ENCODE measurements at places on chromosomes 2 and 18. TPM values are rescaled to one million over a fixed set of nuclear protein-coding genes. Genes with fewer than 3 reads are reported as not detected.
A peak's percentile ranks its signal among the peaks of the same experiment; 100 is the strongest.

The CFAP65 gene
- not detected for total RNA-seq

- DNase-seq = no peak
- no peaks in the 10 kb centered on the region for H3K4me1 ChIP-seq
- H3K4me3 ChIP-seq = no peak overlapping the region
Observed at GRCh38 chr18:28875059-28875458, 698.1 kb upstream of the CDH2 start.

DNA sequence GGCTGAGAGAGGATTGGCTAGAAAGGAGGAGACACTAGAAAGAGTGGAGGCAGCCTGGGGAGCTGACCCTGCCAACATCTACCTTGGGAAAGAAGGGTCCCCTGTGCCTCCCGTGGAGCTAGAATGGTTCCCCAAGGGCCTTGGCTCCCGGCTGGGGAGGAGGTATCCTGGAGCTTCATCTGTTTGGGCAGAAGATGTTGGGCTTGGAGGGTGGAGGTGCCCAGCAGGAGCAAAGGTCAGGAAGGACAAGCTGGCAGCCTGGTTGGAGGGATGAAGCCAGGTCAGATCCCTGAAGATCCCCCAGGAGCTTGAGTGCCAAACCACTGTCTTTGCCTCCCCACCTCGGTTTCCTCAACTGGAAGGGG is 2.9 kb downstream of the ATP6V1B1 start:
- no peak overlapping the region for H3K27ac ChIP-seq
- no peaks in the 10 kb centered on the region for H3K36me3 ChIP-seq
- H3K4me1 ChIP-seq = peaks cover 7% of the 10 kb centered on the region
- peak; percentile 69 for DNase-seq
- no peak overlapping the region for H3K4me3 ChIP-seq

- H3K36me3 ChIP-seq = no peaks in the 10 kb centered on the region
- no peak overlapping the region for H3K27ac ChIP-seq
- no peaks in the 10 kb centered on the region for H3K27me3 ChIP-seq
- peaks cover 5% of the 10 kb centered on the region for H3K4me1 ChIP-seq
Observed at GRCh38 chr2:210558708-210559107, 2.3 kb downstream of the CPS1 start.

DNA sequence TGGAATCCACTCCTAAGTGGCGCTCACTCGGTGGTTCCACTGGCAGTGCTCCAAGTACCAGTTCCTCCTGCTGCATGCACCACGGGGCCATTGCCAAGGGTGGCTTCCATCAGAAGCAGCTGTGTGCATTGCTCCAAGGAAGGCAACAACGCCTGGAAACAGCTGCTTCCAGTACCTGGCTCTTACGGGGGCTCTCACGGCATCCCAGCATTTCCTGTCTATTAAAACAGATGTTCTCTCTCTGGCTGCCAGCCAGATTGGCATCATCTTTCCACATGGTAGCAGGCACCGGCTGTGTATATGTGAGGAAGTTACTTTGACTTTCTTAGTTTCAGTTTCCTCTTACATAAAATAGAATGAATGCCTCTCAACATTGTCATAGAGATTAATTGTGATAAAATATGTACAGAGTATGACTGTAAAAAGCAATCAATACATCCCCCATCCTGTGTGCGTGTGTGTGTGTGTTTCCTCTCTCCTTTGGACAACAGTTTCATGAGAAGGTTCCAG is 84.9 kb downstream of the CMPK2 start:
- H3K27ac ChIP-seq = no peak overlapping the region
- DNase-seq = no peak
- H3K4me1 ChIP-seq = peaks cover 3% of the 10 kb centered on the region
- no peak overlapping the region for H3K4me3 ChIP-seq
- peaks cover 5% of the 10 kb centered on the region for H3K27me3 ChIP-seq

DNA sequence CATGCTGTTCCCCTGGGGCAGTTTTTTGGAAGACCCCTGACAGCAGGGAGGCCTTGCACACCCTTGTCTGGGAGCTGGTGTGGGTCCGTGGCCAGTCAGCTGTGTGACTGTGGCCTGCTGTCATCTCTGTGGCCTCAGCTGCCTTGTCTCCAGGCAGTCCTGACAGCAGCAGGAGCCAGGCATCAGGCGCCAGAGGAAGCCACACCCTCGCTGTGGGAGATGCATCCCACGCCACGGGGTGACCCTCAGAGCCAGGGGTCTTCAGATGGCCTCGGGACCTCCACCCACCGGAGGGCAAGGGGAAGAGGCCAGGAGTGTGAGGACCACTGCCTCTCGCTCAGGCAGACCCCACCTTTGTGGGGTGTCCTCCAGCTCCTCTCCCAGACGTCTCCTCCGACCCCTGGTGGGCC is 5.0 kb downstream of the BOK start:
- DNase-seq = no peak
- no peaks in the 10 kb centered on the region for H3K36me3 ChIP-seq
- H3K4me1 ChIP-seq = peaks cover 39% of the 10 kb centered on the region
- no peaks in the 10 kb centered on the region for H3K27me3 ChIP-seq
- H3K4me3 ChIP-seq = no peak overlapping the region

DNA sequence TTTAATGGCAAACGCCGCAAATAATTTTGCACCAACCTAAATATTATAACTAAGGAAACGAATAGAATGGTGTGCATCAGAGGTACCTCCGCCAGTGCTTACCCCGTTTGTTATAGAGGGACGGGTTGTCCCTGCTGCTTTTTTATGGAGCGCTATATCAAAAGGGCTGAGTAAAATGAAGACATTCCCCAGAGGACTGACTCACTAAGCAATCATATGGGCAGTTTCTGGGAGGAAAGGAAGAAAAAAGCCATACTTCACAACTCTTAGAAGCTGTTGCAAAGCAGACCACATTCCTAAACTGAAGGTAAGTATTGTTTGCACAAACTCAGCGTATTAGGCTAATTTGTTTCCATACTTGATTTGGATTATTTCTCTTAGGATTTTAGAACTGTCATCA is 12.9 kb downstream of the ID2 start:
- no peak overlapping the region for H3K27ac ChIP-seq
- no peak overlapping the region for H3K4me3 ChIP-seq
- peaks cover 13% of the 10 kb centered on the region for H3K27me3 ChIP-seq
- H3K36me3 ChIP-seq = no peaks in the 10 kb centered on the region

DNA sequence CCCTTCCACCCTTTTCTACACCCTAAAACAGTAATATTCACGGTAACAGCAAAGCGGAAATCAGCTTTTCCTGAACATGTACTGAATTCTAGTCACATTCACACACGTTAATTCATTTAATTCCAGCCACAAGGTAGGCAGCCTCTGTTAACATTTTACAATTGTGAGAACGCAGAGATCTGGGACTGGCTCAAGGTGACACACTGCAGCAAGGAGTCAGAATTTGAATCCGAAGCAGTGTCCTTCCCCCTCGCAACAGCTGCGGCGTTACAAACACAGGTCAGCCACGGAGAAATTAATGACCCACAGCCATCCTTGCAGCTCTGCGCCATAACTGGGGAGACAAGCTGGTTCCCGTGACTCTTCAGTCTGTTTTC is 818 bp upstream of the SLC20A1 start:
- peaks cover 62% of the 10 kb centered on the region for H3K4me1 ChIP-seq
- peak overlapping the region; percentile 82 for H3K4me3 ChIP-seq
- H3K27ac ChIP-seq = peak overlapping the region; percentile 88
- H3K36me3 ChIP-seq = peaks cover 29% of the 10 kb centered on the region
- DNase-seq = no peak
- no peaks in the 10 kb centered on the region for H3K27me3 ChIP-seq

- H3K36me3 ChIP-seq = no peaks in the 10 kb centered on the region
- peaks cover 37% of the 10 kb centered on the region for H3K4me1 ChIP-seq
- DNase-seq = no peak
- no peak overlapping the region for H3K4me3 ChIP-seq
- H3K27ac ChIP-seq = no peak overlapping the region
Observed at GRCh38 chr2:240439698-240440151, 4.3 kb downstream of the GPC1 start.

- no peak overlapping the region for H3K27ac ChIP-seq
- H3K36me3 ChIP-seq = no peaks in the 10 kb centered on the region
- DNase-seq = no peak
- H3K27me3 ChIP-seq = peaks cover 5% of the 10 kb centered on the region
- H3K4me3 ChIP-seq = no peak overlapping the region
- no peaks in the 10 kb centered on the region for H3K4me1 ChIP-seq
Observed at GRCh38 chr2:165305391-165306096, 66.3 kb downstream of the SCN2A start.

The SERPINB12 gene
- total RNA-seq = not detected

- no peaks in the 10 kb centered on the region for H3K36me3 ChIP-seq
- DNase-seq = no peak
- H3K27ac ChIP-seq = no peak overlapping the region
- no peaks in the 10 kb centered on the region for H3K27me3 ChIP-seq
Observed at GRCh38 chr2:83991992-83992391, 467.1 kb downstream of the SUCLG1 start.

DNA sequence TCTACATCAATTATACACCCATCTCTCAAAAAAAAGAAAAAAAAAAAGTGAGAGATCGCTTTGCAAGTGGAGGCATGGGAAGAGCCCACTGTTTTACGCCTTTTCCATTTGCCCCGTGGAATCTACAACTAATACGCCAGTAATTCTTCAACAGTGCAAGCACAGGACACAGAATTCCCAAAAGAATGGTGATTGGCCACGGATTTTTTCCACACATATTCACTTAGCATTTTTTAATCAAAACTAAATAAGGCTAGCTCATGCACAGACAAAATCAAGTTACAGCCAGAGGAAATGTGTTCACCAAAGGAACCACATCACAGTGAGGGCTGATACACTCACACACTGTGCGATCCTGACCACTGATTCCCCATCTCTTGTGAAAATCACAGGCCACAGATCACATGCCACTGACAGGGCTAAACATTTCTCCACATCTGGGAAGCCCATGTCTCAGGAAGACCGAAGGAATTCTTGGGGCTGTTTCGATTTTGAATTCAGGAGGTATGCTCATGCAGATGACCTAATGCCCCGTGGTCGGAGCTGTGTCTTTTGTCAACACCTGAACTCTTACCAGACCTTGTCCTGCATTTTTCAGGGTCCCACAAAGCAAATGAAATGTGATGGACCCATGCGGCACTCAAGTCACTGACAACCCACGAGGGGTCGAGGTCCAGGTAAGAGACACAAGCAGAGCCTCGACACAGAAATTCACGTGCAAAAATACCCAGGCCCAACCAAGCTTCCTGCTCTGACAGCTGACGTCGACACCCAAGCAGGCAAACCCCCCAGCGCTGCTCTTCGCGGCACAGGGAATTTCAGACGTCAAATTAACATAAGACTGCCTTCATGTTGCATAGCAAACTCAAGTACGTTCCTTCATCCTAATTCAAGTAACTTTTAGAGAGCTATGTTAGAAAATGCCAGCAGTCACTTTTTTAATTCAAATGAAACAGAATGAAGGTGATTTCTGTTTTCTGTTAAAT is 69.6 kb downstream of the ZNF516 start:
- no peak overlapping the region for H3K4me3 ChIP-seq
- H3K27me3 ChIP-seq = no peaks in the 10 kb centered on the region
- H3K27ac ChIP-seq = no peak overlapping the region
- peaks cover 4% of the 10 kb centered on the region for H3K4me1 ChIP-seq
- H3K36me3 ChIP-seq = no peaks in the 10 kb centered on the region

DNA sequence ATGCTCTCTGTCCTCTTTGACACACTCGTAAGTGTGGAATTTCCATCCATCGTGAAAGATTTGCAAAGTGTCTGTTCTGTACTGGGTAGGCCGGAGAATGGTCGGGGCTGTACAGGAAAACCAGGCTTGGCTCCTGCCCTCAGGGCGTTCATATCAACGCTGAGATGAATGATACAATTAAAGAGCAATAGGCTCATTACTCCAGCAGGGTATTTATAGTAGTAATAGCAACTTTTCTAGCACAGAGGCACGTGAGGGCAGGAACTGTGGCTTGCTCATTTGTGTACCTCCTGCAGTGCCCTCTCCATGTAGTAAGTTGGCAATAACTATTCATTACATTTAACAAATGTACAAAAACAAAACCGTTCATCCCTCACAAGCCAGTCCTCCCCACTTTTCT is 5.3 kb upstream of the NCK2 start:
- no peaks in the 10 kb centered on the region for H3K27me3 ChIP-seq
- no peak for DNase-seq
- H3K27ac ChIP-seq = no peak overlapping the region

GRCh38 chr2:67713376-67713775 is 316.2 kb downstream of the ETAA1 start:
- H3K4me1 ChIP-seq = no peaks in the 10 kb centered on the region
- no peak for DNase-seq
- no peaks in the 10 kb centered on the region for H3K36me3 ChIP-seq
- H3K27me3 ChIP-seq = peaks cover 12% of the 10 kb centered on the region

DNA sequence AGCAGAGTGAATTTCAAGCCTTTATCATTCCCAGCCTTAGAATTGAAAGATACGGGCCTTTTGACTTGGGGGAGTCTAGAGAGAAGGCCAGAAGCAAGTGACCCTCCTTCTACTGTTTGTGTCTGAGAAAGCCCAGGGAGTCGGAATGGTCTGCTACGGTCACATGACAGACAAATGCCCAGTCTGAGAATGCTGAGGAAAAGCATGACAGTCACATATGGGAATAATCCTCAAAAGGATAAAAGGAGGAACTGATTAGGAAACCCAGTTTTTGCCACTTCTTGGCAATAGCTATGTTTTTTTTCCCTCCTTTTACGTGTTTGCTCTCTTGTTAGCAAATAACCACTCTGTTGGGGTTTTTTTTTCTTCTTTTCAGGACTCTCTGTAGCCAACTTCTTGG is 38.1 kb upstream of the HNRNPA3 start:
- DNase-seq = no peak
- H3K4me3 ChIP-seq = no peak overlapping the region
- no peak overlapping the region for H3K27ac ChIP-seq

DNA sequence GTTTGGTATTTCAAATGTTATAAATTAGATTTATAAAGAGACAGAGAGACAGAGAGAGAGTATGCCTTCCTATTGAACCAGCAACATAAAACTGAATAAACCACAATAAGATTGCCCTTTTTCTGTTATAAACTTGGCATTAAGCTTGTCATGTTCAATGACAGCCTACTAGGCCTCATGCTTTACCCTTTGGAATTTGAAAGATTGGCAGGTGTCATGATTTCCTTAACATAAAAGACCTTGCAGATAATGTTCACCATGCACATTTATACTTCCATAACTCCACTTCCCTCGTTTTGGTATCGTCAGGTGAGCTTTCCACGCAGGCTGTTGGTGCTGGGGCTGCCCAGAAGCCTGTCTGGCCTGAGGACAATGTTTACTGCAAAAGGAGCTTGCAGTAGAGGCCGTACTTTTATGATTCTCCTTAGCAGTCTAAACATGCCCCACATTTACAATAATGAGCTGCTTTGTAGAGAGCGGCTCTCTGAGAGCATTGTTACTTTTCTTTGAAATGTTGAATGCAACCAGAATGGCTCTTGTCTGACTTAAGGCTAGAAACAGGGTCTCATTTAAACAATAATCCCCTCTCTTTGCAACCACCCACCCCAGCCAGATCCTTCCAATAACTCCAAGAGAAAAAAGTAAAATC is 379.1 kb upstream of the ATP5MC3 start:
- H3K27ac ChIP-seq = no peak overlapping the region
- H3K36me3 ChIP-seq = no peaks in the 10 kb centered on the region
- no peaks in the 10 kb centered on the region for H3K4me1 ChIP-seq
- DNase-seq = no peak
- no peak overlapping the region for H3K4me3 ChIP-seq

DNA sequence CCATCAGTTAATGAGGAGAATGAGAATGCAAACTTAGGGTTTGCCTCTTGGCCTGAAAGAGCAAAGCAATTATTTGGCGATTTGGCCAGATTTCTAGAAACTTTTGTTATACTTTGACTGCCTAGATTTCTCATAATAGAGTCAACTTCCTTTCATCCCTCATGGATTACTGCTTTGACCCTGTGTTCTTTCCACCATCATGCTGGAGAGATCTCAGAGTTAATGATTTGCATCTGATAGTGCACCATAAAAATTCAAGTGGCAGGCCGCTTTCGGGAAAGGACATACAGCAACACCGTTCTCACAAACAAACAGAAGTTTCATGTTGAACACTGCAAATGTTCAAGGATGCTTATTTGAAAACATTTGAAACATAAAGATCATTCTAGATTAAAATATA is 143.7 kb upstream of the ZFP36L2 start:
- DNase-seq = no peak
- H3K4me3 ChIP-seq = no peak overlapping the region
- H3K27me3 ChIP-seq = no peaks in the 10 kb centered on the region

The NEB gene
- total RNA-seq = 0.40 TPM
